ENCODE measurements at places on chromosomes 5 and 9. TPM values are rescaled to one million over a fixed set of nuclear protein-coding genes. Genes with fewer than 3 reads are reported as not detected.

Gene PCDHA7
- polyA plus RNA-seq = not detected

DNA sequence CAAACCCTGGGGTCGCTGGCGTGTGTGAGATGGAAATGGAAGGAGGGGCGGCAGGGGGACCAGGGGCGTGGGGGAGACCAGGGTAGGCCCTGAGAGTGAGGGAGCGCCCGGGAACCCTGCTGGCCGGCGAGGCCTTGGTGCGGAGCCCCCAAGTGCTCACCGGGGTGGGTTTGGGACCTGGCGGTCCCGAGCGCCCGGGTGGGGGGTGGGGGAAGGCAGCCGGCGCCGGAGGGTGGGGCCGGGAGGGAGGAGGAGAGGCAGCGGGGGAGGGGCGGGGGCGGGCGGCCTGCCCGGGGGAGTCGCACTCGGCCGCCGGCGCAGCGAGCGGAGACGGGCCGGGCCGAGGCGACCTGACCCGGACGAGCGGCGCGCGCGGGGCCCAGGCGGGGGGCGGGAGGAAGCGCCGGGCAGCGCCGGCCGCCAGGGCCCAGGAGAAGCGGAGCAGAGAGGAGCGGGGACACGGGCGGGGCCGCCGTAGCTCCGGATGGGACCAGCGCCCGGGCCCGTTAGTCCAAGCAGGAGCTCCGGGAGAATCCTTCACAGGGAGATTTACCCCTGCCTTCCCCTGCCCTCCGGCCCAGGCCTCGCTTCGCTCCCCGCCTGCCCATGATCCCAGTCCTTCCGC lies at the start of gene NPR2:
Gene NPR2, plus strand, starts transcription at position 295 of the 625 bp plus-strand sequence. CDS start 818 bp downstream, outside the sequence.
- no peak for DNase-seq

- DNase-seq = no peak
Measured at GRCh38 chr9:97412626-97413385, 910 bp downstream of the TDRD7 start.

DNA sequence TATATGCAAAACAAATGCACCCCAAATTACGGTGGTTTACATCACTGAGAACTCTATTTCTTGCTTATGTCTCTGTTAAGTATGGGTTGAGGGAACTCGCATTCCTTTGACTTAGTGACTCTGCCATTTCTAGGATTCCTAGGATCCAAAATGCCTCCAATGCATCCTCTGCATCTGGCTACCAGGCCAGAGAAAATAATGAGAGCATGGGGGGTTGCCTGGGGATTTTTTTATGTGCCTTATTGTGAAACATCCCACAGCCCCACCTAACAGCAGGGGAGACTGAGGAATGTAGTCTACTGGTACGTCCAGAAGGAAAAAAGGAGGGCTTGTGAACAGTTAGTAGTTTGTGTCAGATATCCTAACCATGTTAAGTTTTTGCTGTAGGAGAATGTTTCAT lies 466.0 kb upstream of the ARRDC3 start:
- no peak for DNase-seq

DNA sequence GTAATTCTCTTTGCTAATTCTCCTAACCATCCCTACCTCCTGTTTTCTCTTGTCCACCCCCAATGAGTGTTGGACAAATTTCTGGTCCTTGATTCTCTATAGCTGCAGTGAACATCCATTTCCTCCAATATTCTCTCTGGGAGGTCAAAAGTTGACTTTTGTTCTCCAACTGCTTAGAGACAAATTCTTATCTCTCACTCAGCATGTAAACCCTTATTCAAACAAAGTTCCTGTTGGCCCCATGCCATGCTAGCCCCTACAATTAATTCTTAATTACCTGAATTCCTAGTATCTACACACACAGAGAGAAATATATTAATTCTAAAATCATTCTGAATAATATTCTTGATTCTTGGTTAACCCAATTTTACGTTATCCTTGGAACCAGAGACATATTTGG lies 472.9 kb upstream of the ACTBL2 start:
- no peak for DNase-seq

Data from muscle of arm (tissue), 14 donors.